ENCODE measurements at places on chromosomes 7 and 10. TPM values are rescaled to one million over a fixed set of nuclear protein-coding genes. Genes with fewer than 3 reads are reported as not detected.

DNA sequence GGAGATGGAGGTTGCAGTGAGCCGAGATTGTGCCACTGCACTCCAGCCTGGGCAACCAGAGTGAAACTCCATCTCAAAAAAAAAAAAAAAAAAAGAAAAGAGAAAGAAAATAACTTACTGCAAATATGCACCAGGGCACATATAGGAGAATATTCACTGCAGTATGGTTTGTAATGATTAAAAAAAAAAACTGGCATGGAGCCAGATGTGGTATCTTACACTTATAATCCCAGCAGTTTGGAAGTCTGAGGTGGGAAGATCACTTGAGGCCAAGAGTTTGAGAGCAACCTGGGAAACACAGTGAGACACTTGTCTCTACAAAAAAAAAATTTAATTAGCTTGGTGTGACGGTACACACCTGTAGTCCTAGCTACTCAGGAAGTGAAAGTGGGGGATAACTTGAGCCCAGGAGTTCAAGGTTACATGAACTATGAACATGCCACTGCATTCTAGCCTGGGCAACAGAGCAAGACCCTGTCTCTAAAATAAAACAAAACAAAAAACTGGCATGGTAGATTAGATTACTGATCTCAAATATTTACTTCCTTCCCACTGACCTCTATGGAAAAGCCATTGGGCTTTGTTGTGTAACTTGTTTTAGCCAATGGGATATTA lies 85.6 kb downstream of the MICU1 start:
- DNase-seq, result no peak

- DNase-seq, result no peak
These were observed 1.3 kb downstream of the FGFR2 start for GRCh38 chr10:121596689-121597503.

DNA sequence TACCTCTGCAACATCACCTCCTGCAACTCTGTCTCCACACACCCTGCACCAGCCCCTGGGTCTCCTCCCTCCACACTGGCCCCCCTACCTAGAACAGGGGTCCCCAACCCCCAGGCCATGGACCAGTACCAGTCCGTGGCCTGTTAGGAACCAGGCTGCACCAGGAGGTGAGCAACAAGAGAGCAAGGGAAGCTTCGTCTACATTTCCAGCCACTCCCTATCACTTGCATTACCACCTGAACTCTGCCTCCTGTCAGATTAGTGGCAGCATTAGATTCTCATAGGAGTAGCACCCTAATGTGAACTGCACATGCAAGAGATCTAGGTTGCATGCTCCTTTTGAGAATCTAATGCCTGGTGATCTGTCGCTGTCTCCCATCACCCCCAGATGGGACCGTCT lies 108.8 kb upstream of the WDR11 start:
- DNase-seq, result no peak

GRCh38 chr10:15572531-15573045 lies 147.1 kb downstream of the ITGA8 start:
- no peak for DNase-seq

Gene TMEM225B
- 0.31 TPM for total RNA-seq

Measured in Panc1 (cell line).